H9 (cell line): ENCODE measurements at places on chromosomes 5 and 9.
A peak's percentile ranks its signal among the peaks of the same experiment; 100 is the strongest.

- H3K4me1 ChIP-seq: no peaks in the 10 kb centered on the region; the same call in 1 of the 2 replicates
- H3K27ac ChIP-seq: no peak overlapping the region
- DNase-seq: peak; percentile 91
These were observed 796 bp upstream of the GADD45G start for GRCh38 chr9:89603767-89604665.

- H3K36me3 ChIP-seq: no peaks in the 10 kb centered on the region
- H3K27ac ChIP-seq: no peak overlapping the region
- H3K4me3 ChIP-seq: no peak overlapping the region
- H3K4me1 ChIP-seq: no peaks in the 10 kb centered on the region
These were observed 380.8 kb upstream of the RFX3 start for GRCh38 chr9:3906437-3907213.

- no peak overlapping the region for H3K27ac ChIP-seq
- DNase-seq: no peak
- no peaks in the 10 kb centered on the region; the same call in 1 of the 2 replicates for H3K4me1 ChIP-seq
- H3K27me3 ChIP-seq: no peaks in the 10 kb centered on the region
- no peak overlapping the region for H3K4me3 ChIP-seq
These were observed 369.4 kb downstream of the TMEM161B start for GRCh38 chr5:87899208-87899661.

GRCh38 chr5:176733406-176734262 is 76.7 kb upstream of the UNC5A start:
- no peaks in the 10 kb centered on the region for H3K36me3 ChIP-seq
- H3K4me3 ChIP-seq: no peak overlapping the region
- no peaks in the 10 kb centered on the region for H3K4me1 ChIP-seq
- DNase-seq: peak; percentile 14
- no peak overlapping the region for H3K27ac ChIP-seq
- H3K27me3 ChIP-seq: no peaks in the 10 kb centered on the region
